Heart right ventricle (tissue), 16 donors: ENCODE measurements at places on chromosomes 5 and 9. TPM values are rescaled to one million over a fixed set of nuclear protein-coding genes. Genes with fewer than 3 reads are reported as not detected.

AHRR gene
- total RNA-seq, result 0.28 TPM

GRCh38 chr5:141951332-141951781 is 6.6 kb downstream of the PCDH12 start:
- DNase-seq, result no peak
- peaks cover 54% of the 10 kb centered on the region for H3K36me3 ChIP-seq
- H3K27ac ChIP-seq, result peak overlapping the region; percentile 57

- no peaks in the 10 kb centered on the region for H3K36me3 ChIP-seq
- no peak overlapping the region for H3K4me3 ChIP-seq
- no peak for DNase-seq
- no peak overlapping the region for H3K27ac ChIP-seq
- no peaks in the 10 kb centered on the region for H3K4me1 ChIP-seq
- H3K27me3 ChIP-seq, result peaks cover 9% of the 10 kb centered on the region
These were observed 215.8 kb downstream of the MELK start for GRCh38 chr9:36788534-36788933.

PCDHGA4 gene
- 9.4 TPM for total RNA-seq

DNA sequence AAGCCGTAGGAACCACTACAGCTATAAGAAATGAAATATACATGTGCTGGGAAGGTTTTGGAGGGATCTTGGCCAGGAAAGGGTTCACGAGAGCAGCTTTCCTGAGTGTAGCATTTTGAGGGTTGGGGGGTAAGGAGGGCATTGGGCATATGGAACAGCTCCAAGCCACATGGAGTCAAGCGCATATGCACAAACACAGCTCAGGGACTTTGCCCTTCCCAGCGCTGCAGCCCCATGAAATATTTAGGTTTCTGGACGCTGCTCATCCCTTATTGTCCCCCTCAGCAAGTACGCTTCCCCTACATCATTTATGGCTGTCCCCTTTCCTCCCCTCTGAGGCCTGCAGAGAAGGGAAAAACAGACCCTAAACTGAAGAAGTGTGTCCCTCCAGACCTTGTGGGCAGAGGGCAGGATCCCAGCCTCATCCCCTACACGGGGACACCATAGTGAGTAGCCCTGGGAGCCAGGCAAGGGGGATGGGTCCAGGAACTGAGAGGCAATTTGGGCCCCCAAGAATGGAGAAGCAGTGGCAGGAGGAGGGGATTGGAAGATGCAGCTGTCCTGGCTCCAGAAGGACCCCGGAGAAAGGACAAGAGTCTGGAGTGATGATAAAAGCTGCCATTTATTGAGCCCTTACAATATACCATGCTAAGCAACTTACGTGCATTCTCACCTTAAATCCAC is 33.7 kb downstream of the PCDH1 start:
- peaks cover 61% of the 10 kb centered on the region for H3K4me1 ChIP-seq
- no peak overlapping the region for H3K4me3 ChIP-seq
- H3K27ac ChIP-seq, result no peak overlapping the region
- no peaks in the 10 kb centered on the region for H3K27me3 ChIP-seq
- no peaks in the 10 kb centered on the region for H3K36me3 ChIP-seq

- no peaks in the 10 kb centered on the region for H3K36me3 ChIP-seq
- peaks cover 98% of the 10 kb centered on the region for H3K27me3 ChIP-seq
- no peak overlapping the region for H3K27ac ChIP-seq
- no peak overlapping the region for H3K4me3 ChIP-seq
These were observed 211.9 kb downstream of the MEF2C start for GRCh38 chr5:88671106-88671504.

DNA sequence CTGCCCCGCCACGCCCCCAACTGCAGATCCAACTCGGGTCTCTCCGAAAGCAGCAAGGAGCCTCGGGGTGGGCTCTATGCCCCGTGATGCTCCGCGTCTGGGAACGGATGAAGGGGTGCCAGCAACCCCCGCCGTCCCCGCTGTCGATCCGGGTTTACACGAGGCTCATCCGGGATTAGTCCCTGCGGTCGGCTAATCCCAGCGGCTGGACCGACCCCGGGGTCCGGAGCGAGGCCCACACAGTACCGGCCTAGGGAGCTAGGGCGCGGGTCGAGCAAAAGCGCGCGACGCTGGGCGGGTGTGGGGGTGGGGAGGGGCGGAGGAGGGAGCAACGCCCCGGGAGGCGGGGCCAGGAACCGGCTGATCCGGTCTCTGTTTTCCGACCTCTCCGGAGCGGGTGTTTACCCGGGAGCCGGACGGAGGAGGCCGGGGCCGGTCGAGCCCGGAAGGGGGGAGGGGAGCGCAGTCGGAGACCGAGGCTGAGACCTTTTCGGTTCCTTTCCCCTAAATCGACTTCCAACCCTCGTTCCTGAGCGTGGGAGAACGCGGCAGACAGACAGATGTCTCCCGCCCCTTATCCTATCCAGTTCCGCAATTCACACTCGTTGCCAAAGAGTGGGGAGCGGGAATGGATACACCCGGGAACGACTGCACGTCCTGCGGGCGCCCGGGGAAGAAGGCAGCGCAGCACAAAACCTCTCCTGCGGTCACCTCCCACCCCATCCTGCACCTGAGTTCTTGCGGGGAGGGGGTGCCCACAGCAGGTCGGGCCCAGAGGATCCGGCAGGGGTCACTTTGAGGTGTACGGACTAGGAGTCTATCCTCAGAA is 28.6 kb downstream of the PCDH1 start:
- peak overlapping the region; percentile 93 for H3K27ac ChIP-seq
- H3K27me3 ChIP-seq, result no peaks in the 10 kb centered on the region
- DNase-seq, result peak; percentile 93
- peaks cover 54% of the 10 kb centered on the region for H3K4me1 ChIP-seq
- no peaks in the 10 kb centered on the region for H3K36me3 ChIP-seq
- H3K4me3 ChIP-seq, result peak overlapping the region; percentile 66

DNA sequence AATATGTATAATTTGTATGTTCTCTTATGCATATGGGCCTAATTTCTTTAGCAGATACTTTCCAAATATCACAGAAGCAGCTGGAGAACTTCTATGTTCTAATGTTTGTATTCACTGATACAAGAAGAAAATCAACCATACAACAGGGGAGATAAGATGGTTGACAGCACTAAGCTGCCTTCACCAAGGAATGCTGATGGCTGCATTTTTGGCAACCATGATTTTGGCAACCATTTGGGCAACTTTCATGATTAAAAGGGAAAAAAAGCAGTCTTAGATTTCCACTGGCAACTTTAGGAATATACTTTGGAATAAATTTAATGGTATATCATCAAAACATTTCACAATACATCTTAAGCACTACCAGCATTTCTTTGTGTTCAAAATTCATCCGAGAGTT is 740.3 kb upstream of the CDH6 start:
- DNase-seq, result no peak
- no peaks in the 10 kb centered on the region for H3K27me3 ChIP-seq
- no peaks in the 10 kb centered on the region for H3K4me1 ChIP-seq
- H3K4me3 ChIP-seq, result no peak overlapping the region
- H3K36me3 ChIP-seq, result no peaks in the 10 kb centered on the region
- H3K27ac ChIP-seq, result no peak overlapping the region

FOXD4 gene
- 0.13 TPM for total RNA-seq

DNA sequence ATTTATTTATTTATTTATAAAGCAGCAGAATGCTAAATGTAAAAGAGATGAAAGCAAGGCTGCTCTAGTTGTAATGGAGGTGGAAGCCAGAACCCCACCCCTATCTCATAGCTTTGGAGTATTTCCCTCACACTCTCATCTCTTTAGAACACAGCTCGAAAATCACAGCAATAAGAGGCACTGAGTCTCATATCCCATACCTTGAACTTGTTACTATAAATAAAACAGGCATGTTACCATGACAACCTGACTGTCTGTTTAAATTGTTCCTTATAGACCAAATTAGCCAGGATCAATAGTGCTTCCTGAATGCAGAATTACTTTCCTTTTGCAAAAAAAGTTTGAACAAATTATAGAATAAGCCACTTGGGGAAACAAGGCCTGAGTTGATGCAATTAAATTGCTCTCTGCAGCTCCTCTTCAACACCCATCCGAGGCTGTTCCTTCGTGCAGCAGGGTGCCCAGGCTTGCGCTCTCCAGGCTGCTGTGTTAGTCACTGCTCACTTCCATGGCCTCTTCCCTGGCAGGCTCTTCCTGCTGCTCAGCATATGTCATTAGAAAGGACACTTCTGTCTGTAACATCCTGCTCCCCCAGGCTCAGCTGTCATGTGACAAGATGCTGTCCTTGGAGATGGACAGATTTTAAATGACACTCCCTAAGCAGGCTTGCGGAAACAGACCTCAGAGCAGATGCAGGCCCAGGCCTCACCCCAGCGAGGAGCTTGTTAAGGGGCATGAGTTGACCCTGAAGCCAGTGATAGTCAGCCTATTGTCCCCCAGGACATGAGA is 120.2 kb downstream of the CARTPT start:
- H3K27me3 ChIP-seq, result no peaks in the 10 kb centered on the region
- H3K36me3 ChIP-seq, result no peaks in the 10 kb centered on the region
- no peak overlapping the region for H3K27ac ChIP-seq
- H3K4me1 ChIP-seq, result no peaks in the 10 kb centered on the region

SLC34A1 gene
- total RNA-seq, result not detected
